ENCODE measurements at places on chromosomes 6 and 20.

DNA sequence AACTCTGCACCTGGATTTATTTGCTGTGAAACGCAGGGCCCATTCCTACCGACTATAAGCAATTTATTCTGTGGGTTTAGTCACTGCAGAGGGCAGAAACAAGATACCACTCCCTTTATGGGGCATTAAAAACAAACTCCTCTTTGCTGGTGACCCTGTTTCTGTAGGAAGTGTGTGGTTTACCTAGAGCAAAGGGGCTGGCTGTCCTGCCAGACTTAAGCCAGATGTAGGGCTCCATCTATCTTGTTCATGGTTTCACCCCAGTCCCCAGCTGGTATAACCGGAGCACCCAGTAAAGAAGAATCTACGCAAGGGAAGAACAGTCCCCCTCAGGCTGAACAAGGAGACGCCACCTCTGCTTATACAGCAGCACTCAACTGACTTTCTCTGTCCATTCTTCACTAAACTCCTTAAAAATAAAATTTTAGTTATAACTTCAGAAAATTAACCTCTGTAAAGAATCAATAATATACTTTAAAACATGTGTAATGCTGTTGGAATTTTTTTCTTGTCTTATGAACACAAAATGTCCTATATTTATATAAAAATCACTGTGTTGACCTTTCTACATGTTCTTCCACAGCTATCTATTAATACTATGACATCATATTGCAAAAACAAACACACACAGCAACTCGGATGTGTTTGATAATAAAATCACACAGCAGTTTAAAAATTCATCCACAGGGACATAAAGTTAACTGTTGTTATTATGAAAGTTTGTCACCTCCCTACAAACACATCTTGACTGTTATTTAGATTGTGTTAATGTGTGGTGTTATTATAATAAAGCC lies 126.1 kb upstream of the RPS6KA2 start:
- no peak for DNase-seq

DNA sequence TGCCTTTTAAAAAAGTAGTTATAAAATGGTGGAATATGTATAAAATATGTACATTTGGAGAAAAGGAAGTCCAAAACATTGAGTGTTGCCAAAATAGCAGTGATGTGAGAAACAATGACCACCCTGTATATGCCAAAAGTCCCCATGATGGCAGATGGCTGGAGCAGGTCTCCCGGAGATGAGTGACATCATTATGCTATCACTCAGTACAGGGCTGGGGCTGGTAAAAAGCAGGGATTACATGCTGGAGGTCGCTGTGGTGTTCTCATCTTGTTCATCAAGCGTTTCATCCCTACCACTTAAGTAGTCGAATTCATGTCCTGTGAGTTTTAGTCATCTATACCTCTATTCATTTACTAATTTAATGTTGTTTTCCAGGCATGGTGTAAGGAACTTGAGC lies 315.3 kb upstream of the SLC35B3 start:
- DNase-seq = no peak

GRCh38 chr6:30683183-30683979 lies 3.1 kb downstream of the PPP1R18 start:
- DNase-seq = no peak

GRCh38 chr6:21840428-21840827 lies 246.9 kb downstream of the SOX4 start:
- no peak for DNase-seq

DNA sequence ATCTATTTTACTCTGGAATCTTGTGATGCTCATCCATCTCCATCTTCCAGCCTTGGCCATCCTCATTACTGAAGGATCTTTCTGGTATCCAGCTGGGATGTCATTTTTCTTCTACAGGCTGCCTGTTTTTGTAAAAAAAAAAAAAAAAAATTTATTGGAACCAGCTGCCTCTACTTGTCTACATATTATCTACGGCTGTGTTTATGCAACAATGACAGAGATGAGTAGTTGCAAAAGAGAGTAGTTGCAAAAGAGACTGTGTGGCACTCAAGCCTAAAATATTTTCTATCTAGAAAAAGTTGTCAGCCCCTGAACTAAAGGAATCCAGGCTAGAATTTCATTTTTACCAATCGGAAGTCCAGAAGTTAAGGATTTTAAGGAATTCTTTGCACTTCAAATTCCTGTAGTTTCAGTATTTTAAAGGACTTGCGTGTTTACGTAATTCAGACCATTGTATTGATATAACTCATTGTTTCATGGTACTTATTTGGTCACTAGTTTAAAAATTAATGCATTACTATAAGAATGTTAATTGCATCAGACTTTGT lies 38.6 kb upstream of the PLCG1 start:
- DNase-seq = peak; percentile 77

DNA sequence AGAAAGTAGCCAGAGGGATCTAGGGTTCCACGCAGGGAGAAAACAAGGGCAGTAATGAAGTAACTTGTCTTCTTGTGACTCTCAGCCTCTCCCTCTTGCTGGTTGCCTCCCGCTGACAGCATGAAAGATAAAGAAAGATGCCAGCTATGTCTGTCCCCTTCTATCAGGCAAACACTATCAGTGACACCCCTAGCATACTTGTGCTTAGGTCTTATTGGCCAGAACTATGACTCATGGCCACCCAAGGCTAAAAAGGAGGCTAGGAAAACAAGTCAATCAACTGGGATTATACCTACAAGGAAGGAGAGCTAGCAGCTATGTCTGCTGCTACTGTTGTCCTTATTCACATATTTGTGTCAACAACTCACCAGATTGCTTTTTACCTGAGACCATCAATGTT lies 206.8 kb upstream of the SOX4 start:
- no peak for DNase-seq

GRCh38 chr20:32204205-32205109 lies 3.1 kb downstream of the PLAGL2 start:
- DNase-seq = no peak

- DNase-seq = no peak
These were observed 138.2 kb upstream of the DTNBP1 start for GRCh38 chr6:15800841-15801617.

GRCh38 chr6:97064578-97064977 lies 140.1 kb downstream of the KLHL32 start:
- DNase-seq = no peak

- DNase-seq = no peak
These were observed 15.7 kb upstream of the QKI start for GRCh38 chr6:163398815-163399214.

GRCh38 chr6:39490108-39490507 lies 167.6 kb upstream of the KCNK16 start:
- no peak for DNase-seq

DNA sequence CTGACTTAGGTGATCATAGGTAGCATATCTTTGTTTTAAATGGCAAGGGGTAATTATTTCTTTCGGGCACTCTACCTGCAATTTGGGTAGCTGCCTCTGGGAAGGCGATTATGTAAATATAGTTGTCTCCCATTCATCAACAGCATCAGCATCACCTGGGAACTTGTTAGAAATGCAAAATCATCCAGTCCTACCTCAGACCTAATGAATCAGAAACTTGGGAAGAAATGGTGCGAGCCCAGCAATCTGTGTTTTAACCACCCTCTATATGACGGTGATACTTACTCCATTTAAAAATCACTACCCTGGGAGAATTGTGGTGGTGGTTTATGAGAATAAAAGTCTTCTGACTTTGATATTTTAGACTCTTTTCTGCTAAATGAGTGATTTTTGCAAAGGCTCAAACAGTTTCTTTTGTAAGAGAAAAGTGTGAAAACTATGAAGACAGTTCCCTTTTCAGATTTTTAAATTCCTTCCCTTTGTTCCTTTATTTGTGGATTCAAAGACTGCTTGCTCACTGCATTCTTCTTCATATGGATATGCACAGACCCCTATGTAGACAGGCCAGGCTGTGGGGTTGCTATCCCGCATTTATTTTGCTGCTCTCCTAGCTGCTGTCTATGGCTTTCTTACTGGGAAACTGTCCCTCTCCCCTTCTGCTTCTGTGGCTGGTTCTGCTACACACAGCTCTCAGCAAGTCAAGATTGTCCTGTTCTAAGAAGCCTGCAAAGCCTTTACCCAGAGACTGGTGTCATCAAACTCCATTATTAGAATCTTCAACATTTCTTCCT lies 365.3 kb downstream of the RNF144B start:
- DNase-seq = no peak

DNA sequence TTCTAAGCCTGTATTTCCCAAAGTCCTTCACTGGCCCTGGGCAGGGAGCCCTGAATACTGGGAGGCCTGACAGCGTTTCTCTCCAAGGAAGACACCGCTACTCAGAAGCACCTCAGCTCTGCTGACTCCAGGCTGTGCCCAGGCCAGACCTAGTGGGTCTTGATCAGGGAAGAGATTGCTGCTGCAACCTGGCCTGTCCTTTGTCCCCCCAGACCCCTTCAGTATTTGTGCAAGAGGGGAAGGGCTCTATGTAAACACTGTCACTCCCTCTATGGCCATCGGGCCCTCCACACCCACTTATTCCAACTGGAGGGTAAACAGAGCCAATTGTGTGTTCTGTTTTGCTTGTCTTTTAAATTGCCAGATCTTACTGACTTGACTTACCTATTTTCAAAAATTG lies 20.6 kb downstream of the PLEKHG1 start:
- DNase-seq = no peak

- no peak for DNase-seq
These were observed 149.9 kb downstream of the MMS22L start for GRCh38 chr6:97133067-97133466.

DNA sequence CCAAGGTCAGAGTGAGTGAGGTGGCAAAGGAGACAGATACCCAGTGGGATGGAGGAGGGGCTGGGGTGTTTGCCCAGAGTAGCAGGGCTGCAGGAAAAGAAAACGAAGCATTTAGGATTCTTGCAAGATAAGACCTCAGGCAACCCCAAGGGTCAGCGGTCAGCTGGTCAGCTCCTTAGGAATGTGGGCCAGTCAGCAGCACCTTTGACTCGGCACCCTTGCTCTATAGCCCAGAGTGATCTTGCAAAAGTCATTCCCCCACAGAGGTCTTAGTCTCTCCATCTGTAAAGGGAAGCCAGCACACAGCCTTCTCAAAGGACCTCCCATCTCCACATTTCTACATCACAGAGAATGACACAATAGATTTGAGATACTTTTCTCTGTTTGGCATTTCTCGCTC lies 56.7 kb downstream of the VEGFA start:
- DNase-seq = no peak

GRCh38 chr6:99236010-99236409 lies 113.5 kb downstream of the FAXC start:
- DNase-seq = no peak

DNA sequence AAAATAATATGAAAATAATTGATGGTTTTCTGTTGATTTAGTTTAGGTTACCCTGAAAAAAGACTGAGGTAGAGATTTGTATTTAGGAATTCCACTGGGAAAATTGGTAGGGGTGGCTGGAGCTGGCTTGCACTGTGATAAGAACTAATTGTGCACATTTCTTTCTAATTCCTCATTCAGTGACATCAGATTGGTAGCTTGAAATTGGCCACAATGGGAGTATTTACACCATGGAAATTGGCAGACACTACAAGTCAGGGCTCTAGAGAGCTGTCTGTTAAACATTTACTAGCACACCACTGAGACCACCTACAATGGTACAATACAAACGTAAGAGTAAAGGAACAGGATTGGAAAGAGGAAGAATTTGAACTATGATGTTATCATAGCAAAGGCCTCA lies 52.0 kb upstream of the ISM1 start:
- no peak for DNase-seq

GRCh38 chr6:11329726-11330412 lies 97.4 kb upstream of the NEDD9 start:
- no peak for DNase-seq

- no peak for DNase-seq
These were observed 2.7 kb downstream of the FOXA2 start for GRCh38 chr20:22581437-22582385.

- DNase-seq = no peak
These were observed 16.5 kb downstream of the GTF2H5 start for GRCh38 chr6:158184608-158185007.

GRCh38 chr6:26367114-26367513 lies 2.1 kb downstream of the BTN3A2 start:
- no peak for DNase-seq

GRCh38 chr6:89361171-89361570 lies 8.6 kb upstream of the UBE2J1 start:
- DNase-seq = no peak

DNA sequence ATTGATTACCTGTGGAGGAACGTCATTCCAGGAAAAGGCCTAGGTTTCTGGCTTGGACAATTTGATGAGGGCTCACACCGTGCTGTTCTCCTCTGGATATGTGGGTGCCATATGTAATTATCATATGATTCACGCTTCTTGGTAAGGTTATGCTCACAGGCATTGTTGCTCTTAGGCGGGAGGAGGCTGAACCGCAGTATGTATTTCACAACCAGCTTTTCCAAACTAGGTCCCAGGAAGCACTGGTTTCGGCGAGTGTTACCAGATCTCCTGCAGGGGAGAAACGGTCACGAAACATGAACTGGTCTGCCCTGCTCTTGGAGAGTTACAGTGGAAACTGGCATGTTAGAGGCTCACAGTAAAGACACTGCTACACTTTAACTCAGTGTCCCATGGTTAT lies 793 bp upstream of the FAM50B start:
- no peak for DNase-seq

GRCh38 chr6:145031001-145031400 lies 704.3 kb downstream of the EPM2A start:
- no peak for DNase-seq

DNA sequence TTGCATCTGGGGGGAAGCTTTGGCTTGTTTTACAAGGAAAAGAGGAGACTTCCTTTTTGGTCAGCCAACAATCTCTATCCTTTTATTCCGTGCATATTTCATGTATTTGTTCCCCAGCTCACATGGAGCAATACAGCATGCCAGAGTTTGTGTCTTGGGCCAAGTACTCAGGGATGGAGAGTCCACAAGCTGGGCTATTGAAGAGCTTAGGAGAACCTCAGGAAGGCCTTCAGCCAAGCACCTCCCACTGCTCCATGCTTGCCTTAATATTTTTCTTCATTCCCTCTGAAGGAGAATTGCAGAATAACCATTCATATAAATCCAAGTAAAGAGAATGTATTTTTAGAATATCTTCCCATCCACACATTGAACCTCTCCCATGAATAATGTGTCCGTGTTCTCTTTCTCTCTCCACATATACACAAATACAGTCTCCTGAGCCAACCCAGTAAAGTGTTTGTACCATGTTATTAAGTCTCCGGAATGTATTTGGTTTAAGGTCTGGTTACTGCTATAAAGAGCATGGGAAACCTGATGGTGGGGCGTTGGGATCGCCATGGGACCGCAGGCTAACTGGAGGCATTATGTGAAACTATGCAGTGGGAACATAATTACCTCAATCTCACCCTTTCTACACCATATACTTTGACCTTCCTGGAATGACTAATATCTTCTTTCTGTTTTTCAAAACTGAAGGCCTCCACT lies 3.0 kb downstream of the LAMA4 start:
- DNase-seq = peak; percentile 44

DNA sequence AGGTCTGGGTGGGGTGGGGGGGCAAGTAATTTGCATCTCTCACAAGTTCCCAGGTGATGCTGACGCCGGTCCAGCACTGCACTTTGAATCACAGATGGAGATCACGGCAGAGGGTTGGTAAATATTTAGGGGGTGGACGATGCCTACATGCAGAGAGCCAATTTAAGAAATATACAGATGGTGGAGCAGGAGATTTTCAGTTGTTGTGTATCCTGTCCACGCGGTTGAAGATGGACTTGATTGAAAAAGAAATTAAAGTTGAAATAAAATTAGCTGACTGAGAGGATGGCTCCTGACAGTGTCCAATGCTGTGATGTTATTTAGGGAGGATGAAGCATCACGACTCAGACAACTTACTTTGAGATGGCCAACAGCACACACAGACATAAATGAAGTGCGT lies 74.6 kb downstream of the PHACTR3 start:
- DNase-seq = no peak

GRCh38 chr6:143165315-143165855 lies 104.7 kb downstream of the AIG1 start:
- no peak for DNase-seq

Measured in fibroblast of skin of left biceps (primary cell).